Nephron progenitor cell (in vitro differentiated cells): ENCODE measurements at places on chromosomes 13 and 19.

- no peak for DNase-seq
Measured at GRCh38 chr13:74301258-74301935, 167.2 kb upstream of the KLF12 start.

GRCh38 chr13:40537146-40537895 is 129.1 kb downstream of the FOXO1 start:
- DNase-seq = no peak

GRCh38 chr13:92384410-92384809 is 842.2 kb upstream of the GPC6 start:
- no peak for DNase-seq

DNA sequence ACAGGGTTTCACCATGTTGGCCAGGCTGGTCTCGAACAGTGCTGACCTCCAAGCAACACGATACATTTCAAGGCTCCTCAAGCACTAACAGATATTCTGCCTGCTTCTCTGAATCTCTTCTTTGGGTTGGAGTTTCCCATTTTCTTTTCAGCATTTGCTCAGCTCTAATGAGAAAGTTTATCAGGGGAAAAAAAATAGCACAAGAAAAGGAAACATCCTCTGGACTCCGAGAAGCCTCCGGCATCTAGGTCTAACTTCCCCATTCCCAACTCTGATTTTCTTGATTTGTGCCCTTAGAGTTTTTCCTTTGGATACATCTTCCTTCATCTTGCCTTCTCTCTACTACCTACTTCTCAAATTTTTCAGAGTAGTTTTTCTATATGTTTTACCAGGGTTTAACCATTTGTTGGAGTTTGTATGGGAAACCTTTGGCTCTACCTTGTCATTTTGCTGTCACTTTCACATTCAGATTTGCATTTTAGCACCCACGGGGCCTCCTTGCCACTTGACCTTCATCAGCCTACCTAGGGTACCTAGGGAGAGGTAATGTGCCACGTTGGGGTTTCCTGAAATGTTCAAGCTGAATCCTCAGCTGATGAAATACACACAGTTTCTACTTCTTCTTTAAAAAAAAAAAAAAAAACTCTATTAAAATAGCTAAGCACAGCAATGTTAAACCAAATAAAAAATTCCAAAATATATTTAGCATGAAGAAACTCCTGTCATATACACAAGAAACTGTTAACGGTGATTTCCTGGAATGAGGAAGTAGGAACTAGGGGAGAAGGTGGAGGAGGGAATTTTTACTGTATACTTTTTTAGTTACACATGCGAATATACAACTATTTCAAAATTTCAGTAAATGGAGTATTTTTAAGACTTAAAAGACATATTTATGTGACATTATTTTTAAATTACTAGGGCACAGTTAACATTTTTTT is 5.1 kb upstream of the USP12 start:
- DNase-seq = no peak

DNA sequence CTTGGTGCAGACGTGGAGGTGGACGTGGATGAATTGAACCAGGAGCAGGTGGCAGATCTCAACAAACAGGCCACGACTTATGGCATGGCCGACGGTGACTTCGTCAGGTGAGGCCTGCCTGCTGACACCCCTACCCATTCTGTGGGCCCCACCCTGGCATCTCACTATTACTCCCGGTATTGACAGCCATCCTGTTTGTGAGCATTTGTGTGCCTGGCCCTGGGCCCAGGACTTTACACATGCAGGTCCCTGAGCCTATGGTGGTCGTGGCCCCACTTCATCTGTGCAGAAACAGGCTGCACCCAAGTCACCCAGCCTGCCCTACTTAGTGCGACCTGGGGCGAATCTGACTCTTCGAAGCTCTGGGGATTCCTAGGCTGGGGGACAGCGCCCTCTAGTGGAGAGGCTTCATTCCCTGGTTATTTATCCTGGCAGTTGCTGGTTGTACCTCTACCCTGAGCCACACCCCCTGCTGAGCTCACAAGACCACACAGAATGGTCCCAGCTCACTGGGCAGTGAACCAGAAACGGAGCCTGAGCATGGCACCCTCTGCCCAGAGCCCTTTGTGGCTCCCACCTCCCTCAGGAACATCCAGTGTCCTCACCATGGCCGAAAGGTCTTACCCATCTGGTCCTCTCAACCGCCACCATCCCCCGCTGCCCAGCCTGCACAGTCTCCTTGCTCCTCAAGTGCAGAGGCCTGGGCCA is 16.9 kb downstream of the ZNF296 start:
- DNase-seq = peak; percentile 86

DNA sequence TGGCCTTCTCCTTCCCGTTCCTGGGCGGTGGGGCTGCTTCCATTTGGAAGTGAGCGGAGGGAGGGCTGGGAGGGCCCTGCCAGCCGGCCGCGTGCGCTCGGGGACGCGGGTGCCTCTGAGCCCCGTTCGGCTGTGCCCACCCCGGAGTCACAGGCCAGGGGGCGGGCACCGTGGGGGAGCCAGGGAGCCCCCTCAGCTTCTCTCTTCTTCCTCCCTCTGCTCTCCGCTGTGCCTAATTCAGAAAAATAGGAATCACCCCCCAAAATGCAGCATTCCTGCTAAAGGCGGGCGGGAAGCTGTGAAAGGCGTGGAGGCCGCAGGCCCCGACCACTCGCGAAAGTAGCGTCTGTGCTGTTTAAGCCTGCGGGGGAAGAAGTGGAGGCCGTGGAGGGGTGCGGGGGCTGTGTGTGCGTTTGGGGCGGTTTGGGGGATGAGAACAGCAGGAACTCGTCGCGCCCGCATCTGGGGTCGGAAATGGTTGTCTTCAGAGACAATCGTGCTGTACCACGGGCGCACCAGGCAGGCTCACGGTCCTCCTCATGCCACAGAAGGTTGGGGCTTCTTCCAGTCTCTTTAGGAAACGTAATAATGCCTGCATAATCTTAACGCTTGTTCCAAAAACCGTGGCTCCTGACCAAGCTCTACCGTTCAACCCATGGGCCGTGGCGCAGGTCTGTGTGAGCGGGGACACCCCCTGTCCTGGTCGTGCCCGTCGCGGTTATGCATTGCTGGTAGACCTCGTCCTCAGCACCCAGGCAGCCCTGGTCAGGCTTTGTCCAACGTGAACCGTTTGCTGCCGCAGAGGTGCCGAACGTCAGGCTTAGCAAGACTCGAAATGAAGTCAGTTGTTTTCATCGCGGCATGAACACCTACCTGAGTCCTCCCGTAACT is 110.4 kb upstream of the SOX1 start:
- DNase-seq = no peak

DNA sequence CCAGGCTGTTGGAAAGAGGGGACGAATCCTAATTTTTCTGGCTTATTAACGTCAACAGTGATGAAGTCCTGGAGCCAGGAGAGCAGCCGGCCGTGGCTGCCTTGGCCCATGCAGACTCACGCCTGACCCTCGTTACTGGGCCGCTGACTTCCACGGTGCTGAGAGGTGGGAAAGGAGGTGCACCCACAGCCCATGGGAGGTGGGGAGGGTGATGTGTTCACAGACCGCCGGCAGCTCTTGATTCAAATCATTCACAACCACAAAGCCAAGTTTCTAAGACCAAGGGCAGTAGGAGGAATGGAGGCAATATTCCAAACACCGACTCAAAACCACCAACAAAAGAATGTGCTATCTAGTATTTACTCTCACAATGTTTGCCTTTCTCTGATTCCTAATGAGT is 24.3 kb downstream of the COL4A2 start:
- no peak for DNase-seq

- DNase-seq = peak; percentile 48
Measured at GRCh38 chr19:4971424-4971793, 2.5 kb downstream of the KDM4B start.

DNA sequence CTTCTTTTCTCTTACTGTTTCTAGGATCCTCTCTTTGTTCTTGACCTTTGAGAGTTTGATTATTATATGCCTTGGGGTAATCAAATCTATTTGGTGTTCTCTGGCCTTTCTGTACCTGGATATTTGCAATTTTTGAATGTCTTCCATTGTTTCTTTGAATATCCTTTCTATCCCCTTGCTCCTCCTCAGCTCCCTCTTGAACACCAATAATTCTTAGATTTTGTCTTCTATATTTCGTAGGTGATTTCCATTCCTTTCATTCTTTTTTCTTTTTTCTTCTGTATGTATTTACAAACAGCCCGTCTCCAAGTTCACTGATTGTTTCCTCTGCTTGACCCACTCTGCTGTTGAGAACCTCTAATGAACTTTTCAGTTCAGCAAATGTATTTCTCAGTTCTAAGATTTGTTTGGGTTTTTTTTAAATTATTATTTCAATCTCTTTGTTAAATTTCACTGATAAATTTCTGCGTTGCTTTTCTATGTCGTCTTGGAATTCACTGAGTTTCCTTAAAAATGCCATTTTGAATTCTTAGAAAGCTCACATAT is 2.7 kb upstream of the CALM3 start:
- no peak for DNase-seq

DNA sequence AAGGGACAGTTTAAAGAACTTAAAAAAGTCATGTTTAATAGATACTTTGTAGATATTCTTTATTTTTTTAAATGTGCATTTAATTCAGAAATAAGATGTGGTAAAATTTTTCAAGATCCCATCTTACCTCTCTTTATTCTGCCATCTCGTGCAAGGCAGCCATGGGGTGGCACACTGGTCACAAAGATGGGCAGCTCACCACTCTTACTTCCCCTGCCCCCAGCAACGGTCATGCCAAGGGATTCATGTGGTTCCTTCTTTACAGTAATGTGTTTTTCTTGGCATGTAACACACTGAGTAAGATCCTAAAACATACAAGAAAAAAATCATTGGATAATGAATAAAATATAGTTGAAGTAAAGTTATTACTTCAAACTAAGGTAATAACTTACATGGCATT is 64.2 kb downstream of the LNX2 start:
- DNase-seq = no peak
